ENCODE measurements at places on chromosomes 4 and X.

GRCh38 chr4:38846015-38846414, 10.6 kb downstream of the TLR6 start:
- no peak for DNase-seq

DNA sequence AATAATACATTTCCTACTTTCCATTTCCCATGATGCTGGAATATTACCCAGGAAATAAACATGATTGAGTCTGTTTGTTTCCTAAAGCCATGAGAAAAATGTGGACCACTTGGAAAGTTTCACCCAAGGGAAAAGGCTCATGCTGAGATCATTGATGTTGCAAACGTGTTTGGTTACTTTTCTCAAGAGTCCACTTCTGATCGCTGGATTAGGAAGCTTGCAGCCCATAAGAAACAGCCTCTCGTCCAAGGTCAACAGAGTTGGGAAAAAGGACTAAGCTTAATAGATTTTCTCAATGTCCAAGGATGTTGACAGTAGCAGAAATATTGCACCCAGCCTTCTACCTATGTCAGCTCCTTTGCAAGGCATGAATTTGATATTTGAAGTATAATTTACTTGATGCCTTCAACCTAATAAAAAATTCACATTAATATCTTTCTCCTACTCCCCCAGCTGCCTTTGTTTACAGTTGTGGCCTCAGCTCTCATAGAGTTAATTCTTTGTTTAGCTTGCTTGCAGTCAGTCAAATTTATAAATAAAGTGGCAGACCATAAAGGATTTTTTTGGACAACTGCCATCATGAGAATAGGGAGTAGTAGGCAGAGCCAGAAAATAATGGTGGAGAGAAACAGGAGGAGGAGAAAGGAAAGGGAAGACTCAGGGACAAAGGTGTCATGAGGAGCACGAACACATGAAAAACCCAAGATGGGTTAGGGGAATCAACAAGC, 65.6 kb upstream of the BLTP1 start:
- DNase-seq, result no peak

DNA sequence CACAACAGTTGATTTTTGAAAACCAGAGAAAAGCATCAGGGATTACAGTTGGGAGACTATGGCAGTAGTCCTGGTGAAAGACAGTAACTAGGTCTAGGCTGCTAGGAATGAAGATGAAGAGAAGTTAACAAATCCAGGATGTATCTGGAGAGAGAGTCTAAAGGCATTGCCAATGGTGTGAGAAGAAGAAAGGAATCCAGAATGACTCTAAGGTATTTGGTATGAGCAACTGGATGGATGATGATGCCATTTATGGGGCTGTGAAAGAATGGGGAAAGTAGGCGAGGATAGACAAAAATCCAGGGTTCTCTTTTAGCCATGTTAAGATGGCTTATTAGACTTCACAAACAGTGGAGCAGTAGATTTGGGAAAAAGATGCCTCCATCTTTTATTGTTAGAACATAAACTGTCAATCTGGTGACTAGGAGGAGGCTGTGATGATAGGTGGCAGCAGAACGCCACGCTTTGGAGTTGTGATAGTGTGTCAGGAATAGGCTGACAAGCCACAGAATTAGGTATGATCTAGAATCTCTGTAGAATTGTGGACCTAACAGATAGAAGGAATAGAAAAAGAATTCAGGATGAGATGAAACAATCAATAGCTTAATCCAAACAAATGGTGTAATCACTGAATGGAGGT, 27.3 kb upstream of the JADE1 start:
- peak; percentile 19 for DNase-seq

- DNase-seq, result no peak
These were observed at the start of gene PLP1 for GRCh38 chrX:103776546-103776945. TSS of gene PLP1 (plus strand) at chrX:103776840. CDS start at chrX:103776996, 156 bp downstream.

GRCh38 chrX:104122829-104123228, 10.5 kb downstream of the ZCCHC18 start:
- DNase-seq, result no peak

- DNase-seq, result peak; percentile 66
These were observed 25.4 kb upstream of the SLAIN2 start for GRCh38 chr4:48315728-48316630.

- DNase-seq, result peak; percentile 42
These were observed 12.5 kb downstream of the TRAPPC2 start for GRCh38 chrX:13721819-13722519.

DNA sequence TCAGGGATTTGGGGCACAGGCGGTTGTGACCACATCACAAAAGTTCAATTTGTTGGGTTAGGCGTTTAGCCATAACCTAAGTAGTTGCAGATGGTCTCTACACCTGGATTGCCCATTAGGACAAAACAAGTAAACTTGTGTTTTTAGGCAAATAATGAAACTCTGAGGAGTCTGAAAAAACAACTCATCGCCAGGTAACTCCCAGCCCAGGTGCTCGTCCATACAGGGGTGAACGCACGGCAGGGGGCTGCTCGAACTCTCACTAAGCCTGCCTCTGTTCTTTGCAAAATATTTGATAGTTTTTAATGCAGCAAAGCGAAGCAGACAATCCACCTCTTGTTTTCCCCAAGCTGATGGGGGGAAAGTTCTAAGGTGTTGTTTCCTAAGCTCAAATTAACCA, 559 bp upstream of the RHOH start:
- no peak for DNase-seq

GRCh38 chr4:7769396-7770223, 170.1 kb downstream of the AFAP1 start:
- no peak for DNase-seq

- DNase-seq, result no peak
These were observed 46.5 kb upstream of the HPSE start for GRCh38 chr4:83381173-83381572.

DNA sequence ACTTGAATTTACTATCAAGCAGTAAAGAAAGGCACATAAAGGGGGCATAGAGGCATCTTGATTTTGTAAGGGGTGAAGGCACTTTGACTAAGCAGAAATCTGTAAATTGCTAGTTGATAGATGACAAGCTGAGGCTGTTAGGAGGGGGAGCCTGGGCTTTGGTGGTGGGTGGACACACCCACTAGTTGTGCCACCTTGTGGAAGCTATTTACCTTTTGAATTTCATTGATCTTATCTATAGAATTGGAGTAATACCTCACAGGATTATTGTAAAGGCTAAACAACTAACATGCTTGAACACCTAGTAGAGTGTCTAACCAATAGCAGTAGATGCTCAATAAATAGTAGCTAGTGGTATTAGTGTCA, 142.8 kb upstream of the KCNIP4 start:
- DNase-seq, result no peak

- DNase-seq, result no peak
These were observed 283.5 kb upstream of the FTHL17 start for GRCh38 chrX:31355206-31355955.

- peak; percentile 64 for DNase-seq
These were observed 138.6 kb downstream of the AFF1 start for GRCh38 chr4:87073199-87074120.

Data from common myeloid progenitor, CD34-positive (primary cell).